ENCODE measurements at places on chromosomes 1 and 21.
A peak's percentile ranks its signal among the peaks of the same experiment; 100 is the strongest.

- DNase-seq: no peak
Measured at GRCh38 chr1:117341123-117341522, 26.1 kb upstream of the MAN1A2 start.

DNA sequence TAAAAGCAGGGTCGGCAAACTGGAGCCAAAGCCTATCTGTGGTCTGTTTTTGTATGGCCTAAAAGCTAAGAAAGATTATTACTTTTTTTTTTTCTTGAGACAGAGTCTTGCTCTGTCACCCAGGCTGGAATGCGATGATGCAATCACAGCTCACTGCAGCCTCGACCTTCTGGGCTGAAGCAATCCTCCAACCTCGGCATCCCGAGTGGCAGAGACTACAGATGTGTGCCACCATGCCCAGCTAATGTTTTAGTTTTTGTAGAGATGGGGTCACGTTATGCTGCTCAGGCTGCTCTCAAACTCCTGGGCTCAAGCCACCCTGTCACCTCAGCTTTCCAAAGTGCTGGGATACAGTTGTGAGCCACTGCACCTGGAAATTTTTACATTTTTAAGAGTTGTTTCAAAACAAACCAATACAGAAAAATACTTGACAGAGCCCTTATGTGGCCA lies 6.5 kb upstream of the GLRX2 start:
- peak; percentile 23 for DNase-seq

DNA sequence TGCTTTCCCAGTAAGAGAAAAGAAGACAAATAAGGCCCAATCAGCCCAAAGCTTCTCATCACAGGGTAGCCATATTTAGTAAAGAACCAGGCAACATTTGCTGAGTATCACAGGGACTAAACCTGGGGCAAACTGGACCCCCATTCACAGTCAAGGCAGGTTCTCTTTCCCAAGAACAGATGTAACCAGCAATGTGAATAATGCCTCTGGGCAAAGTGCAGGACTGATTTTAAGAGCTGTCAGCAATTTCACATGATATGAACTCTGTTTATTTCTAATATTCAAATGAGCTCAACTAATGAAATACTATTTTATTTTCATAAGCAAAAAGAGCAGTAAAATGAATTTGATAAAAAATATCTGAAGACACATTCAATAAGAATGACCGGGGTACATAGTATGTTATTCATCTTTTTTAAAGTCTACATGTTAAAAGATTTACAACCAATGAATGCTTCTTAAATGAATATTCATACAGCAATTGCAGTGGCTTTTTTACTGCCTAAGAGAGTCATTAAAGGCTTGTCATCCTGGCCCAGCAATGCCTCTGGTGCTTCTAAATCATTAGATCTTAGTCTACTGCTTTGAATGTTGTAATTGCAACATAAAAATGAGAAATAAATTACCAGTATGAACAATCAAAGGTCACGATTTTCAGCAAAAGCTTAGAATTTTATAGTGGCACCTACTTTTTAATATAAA lies 308.8 kb downstream of the SMYD3 start:
- DNase-seq: no peak

- DNase-seq: no peak
Measured at GRCh38 chr1:153789478-153790034, 14.3 kb downstream of the SLC27A3 start.

DNA sequence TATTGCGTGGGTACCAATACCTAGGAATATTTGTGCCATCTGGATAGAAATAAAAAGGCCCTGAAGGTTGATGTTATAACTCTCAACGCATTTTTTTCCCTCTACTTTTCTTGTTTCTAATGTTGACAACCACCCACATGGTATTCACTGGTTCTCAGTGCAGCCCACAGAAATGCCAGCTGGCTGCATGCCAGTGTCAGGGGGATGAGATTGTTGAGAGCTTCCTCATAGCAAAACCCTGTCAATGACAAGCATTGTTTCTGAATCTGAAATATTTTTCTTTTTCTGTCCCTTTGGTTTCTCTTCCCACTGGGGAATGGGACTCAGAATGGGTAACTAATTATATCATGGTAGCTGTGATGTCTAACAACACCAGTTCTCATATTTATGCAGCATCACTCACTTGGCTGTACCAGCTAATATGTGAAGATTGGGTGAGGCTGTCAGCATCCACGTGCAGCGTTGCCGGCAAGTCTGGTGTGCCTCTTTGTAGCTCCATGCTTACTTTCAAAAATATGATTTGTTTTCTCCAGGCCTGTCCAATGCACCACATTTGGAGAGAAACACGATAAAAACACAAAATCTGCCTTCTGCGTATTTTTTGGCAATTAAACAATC lies 284.6 kb downstream of the PTBP2 start:
- DNase-seq: no peak

DNA sequence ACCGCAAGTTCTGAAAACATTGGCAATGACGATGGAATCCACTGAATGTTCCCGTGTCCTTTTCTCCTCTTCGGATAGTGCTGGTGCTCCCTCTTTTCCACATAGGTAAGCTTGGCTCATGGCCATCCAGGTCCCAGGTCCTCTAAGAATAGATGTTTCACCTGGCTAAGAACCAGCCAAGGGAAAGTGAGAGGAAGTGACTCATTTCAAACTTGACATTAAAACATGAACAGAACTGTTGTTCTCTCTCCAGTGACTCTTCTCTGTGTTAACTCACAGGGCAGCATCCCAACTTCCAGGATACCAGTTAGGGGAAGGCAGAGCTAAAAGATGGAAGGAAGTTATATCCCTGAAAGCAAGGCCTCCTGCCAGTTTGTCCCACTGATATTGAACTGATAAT lies 493.8 kb upstream of the CHRM3 start:
- DNase-seq: no peak

DNA sequence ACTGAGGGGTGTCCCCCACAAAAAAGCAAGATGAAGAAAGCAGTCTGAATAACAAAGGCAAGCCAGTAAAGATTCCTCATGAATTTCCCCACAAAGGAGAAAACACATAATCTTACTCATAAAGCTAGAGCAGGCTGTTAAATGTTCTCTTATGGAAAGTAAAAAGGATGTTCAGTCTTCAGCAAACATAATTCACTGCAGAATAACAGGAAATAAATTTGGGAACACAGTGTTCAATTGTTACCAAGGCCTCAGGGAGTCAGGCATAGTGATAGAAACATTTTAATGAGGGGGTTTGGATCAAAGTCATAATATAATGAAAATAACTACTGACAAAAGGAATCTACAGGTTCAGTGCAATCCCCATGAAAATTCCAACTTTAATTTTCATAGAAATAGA lies 297.6 kb downstream of the DPYD start:
- no peak for DNase-seq

DNA sequence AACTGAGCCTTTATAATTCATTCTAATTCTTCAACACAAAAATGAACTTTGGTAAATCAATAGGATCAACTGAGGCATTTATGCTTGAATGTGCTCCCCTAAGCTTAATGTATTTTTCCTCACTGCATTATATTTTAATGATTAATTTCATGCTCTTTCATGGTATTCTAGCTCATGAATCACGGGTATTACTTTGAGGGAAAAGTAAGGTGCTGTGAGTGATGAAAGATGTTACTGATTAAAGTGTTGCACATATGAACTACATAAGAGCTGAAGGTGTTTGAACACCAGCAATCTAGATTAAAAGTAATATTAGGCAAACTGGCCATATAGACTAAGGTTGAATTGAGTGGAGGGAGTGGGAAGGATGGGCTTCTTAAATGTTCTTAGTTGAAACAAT lies 1.9 kb downstream of the DPYD start:
- no peak for DNase-seq

- DNase-seq: no peak
Measured at GRCh38 chr1:15764269-15764764, 5.7 kb downstream of the FBLIM1 start.

DNA sequence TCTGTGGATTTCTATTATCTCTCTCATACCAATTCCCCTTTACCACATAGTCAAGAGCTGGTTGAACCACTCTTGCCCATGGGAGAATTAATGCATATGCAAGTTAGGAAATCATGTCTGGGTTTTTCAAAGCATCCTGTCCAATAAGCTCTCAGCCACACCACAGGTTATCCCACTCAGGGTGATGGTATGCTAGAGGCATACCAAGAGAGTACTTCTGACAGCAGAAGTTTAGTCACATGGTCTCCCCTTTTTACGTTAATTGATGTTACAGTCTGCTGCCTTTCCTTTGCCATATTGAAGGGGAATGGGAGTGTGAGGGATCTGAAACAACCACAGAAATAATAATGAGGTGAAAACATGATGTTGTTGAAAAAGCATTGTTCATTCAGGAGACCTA lies 135.8 kb upstream of the PBX1 start:
- no peak for DNase-seq

DNA sequence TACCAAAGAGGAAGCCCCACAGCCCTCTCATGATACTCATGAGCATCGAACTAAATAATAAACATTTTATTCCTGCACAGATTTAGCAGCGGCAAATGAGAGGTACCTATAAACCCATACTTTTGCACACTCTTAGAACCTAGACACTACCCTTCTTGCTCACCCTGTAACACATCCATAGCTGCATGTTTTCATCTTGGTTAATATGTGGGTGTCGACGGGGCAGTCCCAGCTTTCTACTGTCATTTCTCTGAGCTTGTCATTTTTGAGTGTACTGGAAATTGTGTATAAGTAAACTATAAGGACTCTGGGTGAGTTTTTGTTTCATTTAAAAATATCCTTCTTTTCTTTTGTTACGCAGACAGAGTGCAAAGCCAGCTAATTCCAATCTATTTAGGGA lies 25.5 kb downstream of the OVGP1 start:
- DNase-seq: no peak

GRCh38 chr1:75733661-75734060 lies 9.2 kb downstream of the ACADM start:
- peak; percentile 21 for DNase-seq

DNA sequence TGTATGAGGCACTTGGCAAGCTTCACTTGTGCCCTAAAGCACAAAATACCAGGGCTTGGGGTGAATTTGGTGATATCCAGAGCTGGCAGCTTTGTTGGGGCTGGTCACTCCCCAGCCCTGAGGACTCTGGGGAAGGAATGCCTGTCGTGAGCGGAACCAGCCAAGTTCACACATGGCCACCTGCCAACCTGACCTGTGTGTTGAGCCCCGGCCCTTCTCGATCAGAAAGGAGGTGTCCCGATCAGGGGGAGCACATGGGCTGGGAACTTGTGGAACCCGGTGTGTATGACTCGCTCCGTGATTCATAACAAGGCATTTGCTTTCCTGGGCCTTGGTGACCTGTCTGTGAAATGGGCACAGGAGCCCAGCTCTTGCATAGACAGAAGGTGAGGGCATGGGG lies 43.1 kb downstream of the AGPAT3 start:
- no peak for DNase-seq

DNA sequence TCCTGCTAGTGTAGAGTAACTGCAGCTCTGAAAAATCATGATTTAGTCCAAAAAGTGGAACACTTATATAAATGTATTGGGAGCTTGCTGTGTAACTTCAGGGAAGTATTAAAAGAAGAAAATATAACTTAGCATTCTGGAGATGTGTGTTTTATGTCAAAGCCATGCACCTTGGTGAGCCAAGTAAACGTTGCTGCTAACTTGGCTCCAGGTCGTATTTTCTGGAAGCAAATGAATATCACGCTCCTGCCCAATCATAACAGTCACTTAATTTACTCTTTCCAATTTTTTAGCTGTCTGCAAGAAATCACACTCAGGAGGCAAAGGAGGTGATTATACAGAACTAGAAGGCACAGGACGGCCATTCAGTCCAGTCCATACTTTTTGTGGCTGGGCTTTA lies 61.1 kb downstream of the DOP1B start:
- no peak for DNase-seq

DNA sequence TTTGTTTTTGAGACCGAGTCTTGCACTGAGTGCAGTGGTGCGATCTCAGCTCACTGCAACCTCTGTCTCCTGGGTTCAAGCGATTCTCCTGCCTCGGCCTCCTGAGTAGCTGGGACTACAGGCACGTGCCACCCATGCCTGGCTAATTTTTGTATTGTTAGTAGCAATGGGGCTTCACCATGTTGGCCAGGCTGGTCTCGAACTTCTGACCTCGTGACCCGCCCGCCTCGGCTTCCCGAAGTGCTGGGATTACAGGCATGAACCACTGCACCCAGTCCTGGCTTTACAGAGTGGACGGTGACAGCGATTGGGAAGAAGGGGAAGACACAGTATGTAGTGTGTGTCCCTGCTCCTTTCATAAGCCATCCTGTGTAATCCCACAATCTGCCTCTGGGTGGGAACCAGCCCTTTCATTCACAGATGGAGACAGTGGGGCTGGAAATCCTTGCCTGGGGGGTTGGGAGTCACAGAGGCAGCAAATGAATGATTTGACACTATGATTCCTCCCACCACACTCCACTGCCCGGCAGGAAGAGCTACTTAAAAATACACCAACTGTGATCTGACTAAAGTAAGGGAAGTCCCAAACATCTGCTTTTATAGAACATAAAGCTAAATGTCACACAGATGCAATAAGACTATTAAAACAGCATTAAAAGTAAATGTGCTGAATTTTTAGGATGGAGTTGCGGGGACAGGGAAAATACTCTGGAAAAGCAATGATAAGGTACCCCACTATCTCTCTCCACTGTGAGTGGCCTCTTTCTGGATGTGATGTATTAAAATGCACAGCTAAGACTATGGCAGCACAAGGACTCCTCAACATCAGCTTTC lies 4.5 kb downstream of the PARP1 start:
- no peak for DNase-seq

DNA sequence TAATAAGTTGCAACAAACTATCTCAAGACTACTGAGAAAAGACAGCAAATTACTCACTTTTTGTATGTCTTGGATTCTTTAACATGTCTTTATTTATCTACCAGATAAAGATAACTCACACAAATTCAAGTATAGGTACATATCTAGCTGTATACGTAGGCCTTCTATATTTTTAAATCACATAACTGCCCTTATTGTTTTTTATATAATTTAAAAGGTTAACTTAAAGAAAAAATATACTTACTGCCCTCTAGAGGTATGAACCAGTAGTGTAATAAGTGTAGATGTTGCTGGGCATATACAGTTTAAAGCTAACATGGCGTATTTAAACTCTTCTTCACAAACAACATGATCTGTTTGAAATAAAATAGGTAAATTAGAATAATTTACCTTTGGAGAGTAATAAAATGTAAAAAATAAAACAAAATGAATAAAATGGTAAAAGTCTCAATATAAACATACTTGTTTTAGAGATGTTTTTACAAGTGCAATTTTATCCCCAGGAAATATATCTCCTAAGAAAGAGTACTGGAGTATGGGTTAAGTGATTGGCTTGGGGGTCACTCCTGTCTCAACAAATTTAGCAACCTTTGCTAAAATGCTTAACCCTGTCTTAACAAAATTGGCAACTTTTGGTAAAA lies 235.2 kb downstream of the KCNT2 start:
- no peak for DNase-seq

DNA sequence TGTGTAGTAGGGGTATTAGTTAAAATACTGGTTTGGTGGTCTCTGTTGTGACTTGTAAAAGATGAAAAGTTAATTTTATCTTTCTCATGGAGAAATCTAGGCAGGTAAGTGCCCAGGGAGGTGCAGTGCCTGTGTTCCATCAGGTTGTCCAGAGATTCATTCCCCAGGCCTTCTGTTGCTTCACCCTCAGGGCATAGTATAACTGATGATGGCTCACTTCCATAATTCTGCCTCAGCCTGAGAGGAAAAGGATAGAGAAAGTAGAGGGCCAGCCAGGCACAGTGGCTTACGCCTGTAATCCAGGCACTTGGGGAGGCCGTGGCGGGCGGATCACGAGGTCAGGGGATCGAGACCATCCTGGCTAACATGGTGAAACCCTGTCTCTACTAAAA lies 153.9 kb downstream of the FMN2 start:
- DNase-seq: no peak
